D721Med (cell line): ENCODE measurements at places on chromosomes 3 and 15.

- DNase-seq: no peak
Measured at GRCh38 chr3:66128623-66129022, 89.9 kb upstream of the MAGI1 start.

DNA sequence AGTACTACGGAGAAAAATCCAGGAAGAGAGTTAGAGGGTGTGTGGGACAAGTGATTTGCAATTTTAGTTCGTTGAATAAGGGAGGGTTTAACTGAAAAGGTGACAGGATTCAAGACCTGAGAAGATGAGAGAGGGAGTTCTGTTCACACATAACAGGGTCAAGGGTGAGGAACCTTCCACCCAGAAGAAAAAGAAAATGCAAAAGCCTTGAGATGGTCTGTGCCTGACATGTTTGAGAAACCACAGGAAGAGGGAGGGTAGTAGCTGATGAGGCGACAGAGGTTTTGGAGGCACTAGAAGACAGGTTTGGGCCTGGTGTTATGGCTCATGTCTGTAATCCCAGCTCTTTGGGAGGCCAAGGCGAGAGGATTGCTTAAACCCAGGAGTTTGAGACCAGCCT, 591 bp upstream of the SLC25A20 start:
- DNase-seq: no peak

- no peak for DNase-seq
Measured at GRCh38 chr3:30142946-30143345, 463.5 kb upstream of the TGFBR2 start.

- DNase-seq: no peak
Measured at GRCh38 chr3:111314181-111314873, 227.7 kb upstream of the CD96 start.

DNA sequence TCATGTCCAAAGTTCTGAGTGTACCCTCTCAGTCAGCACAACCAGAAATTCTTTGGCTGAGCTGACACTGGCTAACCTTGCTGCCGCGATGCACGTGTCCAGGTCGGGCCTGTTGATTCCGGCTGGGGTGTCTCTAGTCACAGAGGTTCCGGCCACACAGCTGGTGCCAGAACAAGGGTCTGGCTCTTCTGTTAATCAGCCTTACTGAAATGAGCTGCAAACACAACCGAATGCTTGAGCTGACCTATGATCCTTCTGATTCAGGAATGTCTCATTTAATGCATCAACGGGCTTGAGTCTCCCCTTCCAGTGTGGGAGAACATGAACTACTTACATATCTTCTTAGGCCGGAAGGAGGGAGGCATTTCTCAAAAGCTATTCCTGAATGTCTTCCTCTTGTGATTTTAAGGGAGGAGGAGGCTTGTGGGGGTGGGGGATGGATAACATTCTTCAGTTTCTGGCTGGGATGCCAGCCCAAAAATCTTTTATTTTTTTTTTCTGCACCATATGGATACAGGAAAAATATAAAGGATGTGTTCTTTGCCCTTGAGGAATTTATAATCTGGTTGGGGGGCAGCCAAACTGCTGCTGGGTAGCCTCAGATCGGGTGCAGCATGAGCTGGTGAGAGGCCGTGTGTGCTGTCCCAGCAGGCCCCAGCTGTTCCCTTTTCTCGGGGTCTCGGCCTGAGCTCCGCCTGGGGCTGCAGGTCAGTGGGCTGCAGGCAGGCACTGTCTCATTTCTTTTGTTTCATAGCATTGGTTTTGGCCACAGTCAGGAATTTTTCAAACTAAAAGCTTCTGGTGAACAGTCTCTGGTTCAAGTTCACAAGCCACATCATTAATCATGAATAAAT, 319.1 kb upstream of the TBL1XR1 start:
- no peak for DNase-seq

- no peak for DNase-seq
Measured at GRCh38 chr3:110758208-110758607, 313.4 kb upstream of the NECTIN3 start.

DNA sequence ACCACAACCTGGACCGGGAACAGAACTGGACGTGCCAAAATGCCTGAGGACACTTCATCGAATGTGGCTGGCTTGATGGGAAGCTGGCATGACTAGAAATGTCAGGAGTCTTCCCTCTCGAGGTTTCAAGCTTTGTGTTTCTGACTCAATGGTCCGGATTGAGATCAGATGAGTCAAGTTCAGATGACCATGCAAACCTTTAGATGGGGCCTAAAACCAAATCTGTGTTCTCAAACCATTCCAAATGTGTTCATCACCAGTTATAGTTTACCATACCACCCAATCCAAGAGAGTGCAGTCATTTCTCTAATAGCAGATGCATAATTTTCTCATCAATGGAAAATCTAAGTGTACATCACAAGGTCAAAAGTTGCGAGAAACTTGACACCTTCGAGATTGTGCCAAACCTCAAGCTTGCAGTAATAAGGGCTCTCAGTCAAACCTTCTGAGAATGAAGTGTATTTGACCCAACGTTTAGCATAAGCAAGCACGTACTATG, 369.1 kb downstream of the RORA start:
- no peak for DNase-seq

GRCh38 chr3:136860541-136860940, 1.5 kb upstream of the NCK1 start:
- DNase-seq: no peak
